ENCODE measurements at places on chromosomes 1 and 21.

GRCh38 chr21:28590026-28590425, 402.7 kb downstream of the LTN1 start:
- DNase-seq = no peak

GRCh38 chr1:167081594-167082156, 8.5 kb downstream of the GPA33 start:
- DNase-seq = no peak

DNA sequence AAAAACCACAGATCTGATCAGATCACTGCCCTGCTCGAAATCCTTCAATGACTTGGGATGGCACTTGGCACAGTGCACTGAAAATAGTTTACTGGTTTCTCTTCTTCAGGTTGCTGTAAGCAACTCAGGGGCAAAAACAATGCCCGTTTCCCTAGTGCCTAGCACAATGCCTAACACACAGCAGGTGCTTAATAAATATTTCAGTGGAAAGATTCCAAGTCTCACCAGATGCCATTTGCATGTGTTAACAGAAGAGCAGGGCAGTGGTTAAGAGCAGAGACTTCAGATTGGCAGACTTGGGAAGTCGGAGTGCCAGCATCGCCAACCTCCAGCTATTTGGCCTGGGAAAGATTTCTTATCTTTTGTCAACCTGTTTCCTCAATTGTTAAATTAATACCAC, 10.9 kb upstream of the METTL25B start:
- DNase-seq = no peak

- DNase-seq = no peak
Measured at GRCh38 chr1:51253691-51254090, 17.6 kb downstream of the RNF11 start.

- no peak for DNase-seq
Measured at GRCh38 chr1:4411862-4412261, 242.5 kb upstream of the AJAP1 start.

GRCh38 chr1:29474274-29475244, 238.2 kb downstream of the PTPRU start:
- no peak for DNase-seq

- no peak for DNase-seq
Measured at GRCh38 chr21:32320726-32321125, 22.1 kb downstream of the MRAP start.

DNA sequence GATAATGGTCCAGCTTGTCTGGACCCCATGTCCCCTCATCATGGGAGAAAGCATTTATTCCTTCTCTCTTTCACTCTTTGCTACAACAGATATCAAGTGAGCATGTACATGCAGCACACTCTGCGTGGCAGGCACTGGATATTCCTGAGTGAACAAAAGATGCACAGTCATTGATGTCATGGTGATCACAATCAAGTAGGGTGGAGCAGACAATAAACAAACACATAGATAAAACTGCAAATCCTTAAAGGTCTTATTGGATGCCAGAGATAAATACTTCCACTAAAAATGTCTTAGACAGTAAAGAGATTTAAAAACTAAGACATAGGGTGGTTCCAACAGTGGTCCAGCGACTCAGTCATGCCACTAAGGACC, 178.0 kb downstream of the ZC3H11B start:
- DNase-seq = no peak

- DNase-seq = no peak
Measured at GRCh38 chr1:153928791-153929341, 6.1 kb upstream of the GATAD2B start.

DNA sequence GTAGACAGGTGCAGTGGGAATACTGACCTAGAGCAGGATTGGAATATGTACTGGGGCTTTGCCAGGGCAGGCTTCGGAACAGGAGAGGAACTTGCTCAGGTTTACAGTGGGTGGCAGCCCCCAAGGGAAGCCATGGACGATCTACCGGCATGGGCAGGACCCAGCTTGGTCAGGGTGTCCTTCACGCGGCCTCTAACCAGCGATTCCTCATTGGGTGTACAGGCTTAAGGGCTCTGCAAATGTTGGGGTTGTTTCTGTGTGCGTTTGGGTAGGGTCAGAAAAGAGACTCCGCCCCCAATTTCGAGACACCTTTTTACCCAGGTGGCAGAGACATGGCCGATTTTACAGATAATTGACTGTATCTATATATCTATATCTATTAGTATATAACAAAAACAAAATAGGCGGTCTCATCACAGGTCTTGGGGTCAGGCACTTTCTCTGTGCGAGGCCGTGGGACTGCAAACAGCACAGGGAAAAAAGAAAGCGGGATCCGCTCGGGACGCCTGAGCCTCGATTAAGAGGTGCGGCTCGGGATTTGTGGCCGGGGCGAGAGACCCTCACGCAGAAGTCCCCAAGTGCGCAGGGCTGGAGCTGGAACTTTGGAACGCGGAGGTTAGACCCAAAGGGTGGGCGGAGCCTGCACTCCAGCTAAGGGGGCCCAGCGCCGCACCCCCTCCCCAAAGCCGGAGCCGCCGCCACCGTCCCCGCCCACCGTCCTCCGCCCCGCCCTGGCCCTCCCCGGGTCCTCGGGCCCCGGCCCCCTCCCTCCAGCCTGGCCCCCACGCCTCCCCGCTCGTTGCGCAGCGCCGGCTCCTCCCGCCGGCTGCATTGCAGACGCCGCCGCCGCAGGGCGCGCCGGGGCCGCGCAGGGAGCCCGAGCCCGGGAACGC, 67.5 kb upstream of the VAMP3 start:
- DNase-seq = no peak

DNA sequence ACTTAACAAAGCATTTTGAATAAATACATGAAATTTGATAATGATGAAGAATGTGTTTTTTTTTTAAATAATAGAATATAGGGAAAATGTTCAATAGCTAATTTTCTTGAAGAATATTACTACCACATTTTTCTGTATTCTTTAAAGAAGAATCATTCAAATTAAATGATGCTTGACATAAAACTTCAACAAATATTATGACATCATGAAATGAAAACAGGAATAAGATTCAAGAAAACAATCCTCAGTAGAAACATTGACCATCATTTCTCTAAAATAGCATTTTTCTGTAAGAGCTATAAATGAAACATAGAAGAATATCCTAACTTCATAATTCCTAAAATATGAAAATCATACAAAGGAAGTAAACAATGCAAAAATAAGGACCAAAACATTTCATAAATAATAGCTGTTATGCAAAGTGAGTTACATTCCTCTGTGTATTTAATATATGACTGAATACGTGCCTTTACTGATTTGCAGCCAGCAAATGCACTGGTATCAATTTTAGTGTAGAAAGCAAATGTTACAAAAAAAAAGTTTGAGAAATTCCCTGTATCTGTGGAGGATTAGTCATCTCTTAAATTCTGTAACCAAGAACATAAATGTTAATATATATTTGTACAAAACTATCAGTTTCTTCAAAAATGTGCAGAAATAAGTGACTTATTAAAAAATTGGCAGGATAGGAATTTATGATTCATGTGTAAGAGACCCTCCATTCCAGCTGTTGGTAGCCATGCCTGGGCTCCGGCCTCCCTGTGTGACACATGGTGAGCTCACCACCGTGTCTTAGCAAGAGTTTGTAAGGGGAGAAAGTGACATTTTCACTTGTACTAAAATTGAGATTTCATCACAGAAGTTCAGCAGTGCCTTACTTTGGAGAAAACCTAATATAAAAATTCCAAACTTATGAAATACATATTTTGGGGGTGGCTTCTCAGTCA, 15.0 kb upstream of the PTPN14 start:
- peak; percentile 60 for DNase-seq

DNA sequence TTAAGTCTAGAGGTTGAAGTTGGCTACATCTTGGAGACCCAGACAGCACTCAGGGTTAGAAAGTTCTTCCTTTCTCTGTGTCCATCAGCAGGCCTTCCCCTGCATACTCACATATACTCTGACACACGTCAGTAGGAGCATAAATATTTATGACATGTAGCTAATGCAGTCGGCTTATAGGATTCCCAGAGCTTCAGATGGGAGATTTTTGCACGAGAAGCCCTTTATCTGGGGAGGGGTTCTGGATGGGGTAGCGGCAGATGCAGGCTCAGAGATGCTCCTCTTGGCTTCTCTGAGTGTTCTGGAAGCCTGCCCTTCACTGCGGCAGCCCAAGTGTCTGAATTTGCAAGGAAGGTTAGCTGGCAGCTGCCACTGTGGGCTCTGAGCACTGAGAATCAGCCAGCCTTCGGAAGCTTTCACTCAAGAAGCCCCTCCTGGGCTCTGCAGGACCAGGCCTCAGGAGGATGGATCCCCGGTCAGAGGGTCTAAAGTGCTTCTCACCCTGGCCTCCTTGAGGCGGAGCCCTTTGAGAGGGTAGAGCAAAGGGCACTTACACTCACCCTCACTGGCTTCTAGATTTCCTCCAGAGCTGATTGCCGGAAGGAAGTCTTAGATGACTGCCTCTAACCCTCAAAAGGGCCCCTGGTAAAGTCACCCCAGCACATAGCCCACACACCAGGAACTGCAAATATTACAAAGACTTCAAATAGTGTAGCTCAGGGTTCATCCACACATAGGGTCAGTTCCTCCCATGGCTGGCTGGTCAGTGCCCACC, 68.1 kb upstream of the NFASC start:
- DNase-seq = no peak

- DNase-seq = no peak
Measured at GRCh38 chr21:41209016-41209619, 41.2 kb downstream of the BACE2 start.

DNA sequence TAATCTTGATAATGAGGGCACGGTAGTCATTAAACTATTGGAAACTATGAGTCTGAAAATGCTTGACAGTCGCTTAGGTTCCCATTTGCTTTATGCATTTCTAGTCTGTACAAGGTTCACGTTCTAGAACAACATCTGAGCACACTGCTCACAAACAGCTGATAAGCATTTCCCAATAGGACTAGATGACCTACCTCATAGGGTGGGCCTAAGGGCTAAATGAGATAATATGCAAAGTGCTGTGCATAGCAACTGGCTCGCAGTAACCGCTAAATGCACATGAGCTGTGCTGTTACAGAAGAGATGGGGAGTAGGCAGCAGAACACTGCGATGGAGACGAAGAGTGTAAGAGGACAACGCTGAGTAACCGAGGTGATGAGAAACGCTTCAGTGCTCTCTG, 628.0 kb downstream of the SMYD3 start:
- DNase-seq = peak; percentile 46

DNA sequence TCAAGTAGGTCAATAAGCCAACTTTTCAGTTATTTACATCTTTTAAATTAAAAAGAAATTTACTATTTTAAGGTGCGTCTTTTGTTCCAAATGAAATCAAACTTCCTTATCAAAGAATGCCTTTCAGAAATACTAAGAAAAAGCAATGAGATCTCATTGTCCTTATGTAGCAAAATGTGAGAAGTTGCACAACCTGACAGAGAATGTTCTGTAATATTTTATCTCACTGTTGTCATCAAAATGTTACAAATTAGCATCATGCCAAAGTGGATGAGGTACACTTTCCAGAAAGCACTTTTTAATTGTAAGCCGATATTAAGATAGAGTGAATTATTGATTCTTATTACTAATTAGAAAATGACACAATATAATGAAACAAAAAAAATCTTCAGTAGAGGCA, 50.4 kb downstream of the KCNT2 start:
- DNase-seq = peak; percentile 42

GRCh38 chr1:12005488-12006166, 13.7 kb upstream of the MIIP start:
- no peak for DNase-seq

DNA sequence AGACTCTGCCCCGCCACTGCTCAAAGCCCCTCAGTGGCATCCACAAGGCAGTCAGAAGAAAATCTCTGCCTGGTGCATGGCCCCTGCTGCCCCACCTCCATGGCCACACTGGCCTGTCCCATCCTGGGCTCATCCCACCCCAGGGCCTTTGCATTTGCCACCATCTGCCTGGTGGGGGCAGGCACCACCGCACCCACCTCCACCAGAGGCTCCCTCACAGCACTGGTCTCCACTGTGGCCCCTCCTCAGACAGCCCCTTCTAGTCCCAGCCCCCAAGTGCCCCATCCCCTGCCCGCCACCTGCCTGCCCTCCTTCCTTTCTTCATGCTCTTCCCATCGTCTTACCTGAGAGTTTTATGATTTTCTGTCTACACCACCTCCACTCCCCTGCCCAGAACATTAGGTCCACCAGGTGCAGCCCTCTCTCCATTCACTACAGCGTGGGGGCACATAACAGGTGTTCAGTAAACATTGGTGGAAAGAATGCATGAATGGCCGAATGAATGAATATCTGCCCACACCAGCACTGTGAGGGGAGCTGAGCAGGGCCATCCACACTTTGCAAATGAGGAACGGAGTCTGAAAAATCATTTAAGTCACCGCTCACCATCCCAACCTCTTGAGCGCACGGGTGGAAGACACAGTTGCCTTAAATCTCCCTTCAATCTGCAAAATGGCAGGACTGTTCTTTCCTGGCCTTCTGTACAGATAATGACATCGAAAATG, 2.1 kb downstream of the PRDM15 start:
- DNase-seq = no peak

Measured in choroid plexus epithelial cell (primary cell).